ENCODE measurements at places on chromosomes 2 and 18. TPM values are rescaled to one million over a fixed set of nuclear protein-coding genes. Genes with fewer than 3 reads are reported as not detected.

DNA sequence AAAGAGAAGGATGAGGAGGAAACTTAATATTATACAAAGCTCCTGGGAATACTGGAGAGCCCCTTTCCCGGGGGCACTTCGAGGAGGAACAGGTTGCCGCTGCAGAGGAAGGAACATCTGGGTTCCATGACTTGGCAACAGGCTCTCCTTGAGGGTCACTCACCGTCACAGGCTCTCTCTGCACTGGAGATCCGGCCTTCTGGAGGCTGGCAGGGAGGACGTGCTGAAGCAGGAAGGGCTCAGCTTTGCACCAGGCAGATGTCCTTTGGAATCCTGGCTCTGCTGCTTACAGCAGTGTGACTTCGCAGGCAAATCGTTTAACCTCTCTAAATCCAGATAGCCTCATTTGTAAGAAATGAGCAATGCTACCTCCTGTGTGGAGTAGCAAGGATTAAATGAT, 2.9 kb upstream of the DPYSL5 start:
- no peak for DNase-seq

DNA sequence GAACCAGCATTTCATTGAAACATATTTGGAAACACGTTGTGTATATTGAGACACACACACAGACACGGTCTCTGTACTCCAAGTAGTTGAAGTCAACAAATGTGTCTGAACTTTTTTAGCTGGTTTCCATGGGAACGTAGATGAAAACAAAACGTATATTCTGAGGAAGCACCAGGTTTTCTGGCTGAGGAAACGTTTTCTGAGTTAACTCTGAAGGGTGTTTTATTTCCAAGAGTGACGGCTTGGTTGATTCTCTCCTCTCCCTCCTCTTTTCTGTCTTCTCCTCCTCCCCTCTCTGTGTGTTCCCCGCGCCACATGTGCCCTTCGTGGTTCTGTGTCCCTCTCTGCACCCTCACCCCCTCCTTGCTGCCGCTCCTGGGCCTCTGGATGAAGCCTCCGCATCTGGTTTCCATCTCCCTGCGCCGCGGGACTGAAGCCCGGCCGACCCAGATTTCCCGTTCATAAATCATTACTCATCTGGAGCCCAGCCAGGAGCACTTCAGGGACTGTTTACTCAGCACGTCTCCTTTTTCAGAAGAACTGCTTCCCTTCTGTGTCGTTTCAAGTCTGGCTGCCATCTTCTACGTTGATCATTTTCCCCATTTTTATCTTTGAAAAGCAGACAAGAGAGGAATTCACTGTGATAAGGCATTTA, 122.7 kb downstream of the COL6A3 start:
- DNase-seq = peak; percentile 88

DNA sequence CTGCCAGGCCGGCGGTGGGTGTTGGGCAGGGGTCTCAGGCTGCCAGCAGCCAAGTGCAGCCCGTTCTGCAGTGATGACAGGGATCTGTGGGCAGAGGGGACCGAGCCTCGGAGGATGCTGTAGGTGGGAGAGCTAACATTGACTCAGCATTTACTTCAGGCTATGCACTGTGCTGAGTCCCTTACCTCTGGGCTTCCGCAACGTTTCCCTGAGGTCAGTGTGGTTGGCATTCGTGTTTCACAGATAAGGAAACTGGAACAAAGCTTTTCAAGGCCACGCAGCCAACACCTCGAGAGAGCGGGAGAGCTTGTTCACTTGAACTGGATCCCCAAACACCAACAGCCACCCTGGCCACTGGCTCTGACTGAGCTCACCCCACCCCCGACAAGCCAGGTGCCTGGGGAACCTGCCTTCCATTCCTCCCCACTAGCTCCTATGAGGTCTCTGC, 839 bp upstream of the GPR148 start:
- DNase-seq = no peak

GRCh38 chr2:114949228-114949804, 506.9 kb downstream of the DPP10 start:
- DNase-seq = no peak

GRCh38 chr2:62540408-62541168, 34.6 kb upstream of the TMEM17 start:
- no peak for DNase-seq

The RAX gene
- not detected for total RNA-seq

DNA sequence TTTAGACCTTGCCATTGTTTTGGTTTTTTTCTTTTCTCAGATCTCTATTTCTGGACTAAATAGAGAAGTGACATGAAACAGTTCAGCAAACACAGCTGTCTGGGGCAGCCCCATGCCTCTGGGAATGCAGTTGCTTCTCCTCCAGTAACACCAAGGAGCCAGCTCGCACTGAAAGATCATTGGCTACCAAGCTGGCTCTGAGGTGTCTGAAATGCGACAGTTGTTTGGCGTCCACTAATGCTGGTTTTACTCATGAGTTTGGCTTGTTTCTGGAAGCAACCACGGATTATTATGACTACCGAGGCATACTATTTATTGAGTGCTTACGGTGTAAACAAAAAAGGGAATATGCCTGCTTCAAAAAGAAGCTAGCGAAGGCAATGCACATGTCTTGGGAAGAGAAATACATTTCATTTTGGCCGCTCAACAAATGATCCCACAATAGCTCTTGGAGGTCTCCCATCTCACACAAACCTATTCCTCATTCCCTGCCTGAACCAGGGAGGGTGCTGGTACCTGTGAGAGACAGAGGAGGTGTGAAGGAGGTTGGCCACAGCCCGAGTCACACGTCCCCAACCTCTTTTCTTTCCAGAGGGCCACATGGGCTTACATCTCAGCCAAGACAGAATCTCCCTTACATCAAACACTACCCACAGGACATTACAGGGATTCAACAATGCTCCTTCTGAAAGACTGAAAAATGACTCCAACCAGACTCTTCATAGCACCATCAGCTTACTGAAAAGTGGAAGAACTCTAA, 37.5 kb upstream of the NEB start:
- no peak for DNase-seq

- DNase-seq = no peak
Measured at GRCh38 chr2:227201771-227202170, 37.3 kb downstream of the COL4A3 start.

GRCh38 chr2:237132799-237133198, 47.1 kb downstream of the COPS8 start:
- no peak for DNase-seq

The CROCC2 gene
- total RNA-seq = not detected

The AFF3 gene
- 36.0 TPM for total RNA-seq

DNA sequence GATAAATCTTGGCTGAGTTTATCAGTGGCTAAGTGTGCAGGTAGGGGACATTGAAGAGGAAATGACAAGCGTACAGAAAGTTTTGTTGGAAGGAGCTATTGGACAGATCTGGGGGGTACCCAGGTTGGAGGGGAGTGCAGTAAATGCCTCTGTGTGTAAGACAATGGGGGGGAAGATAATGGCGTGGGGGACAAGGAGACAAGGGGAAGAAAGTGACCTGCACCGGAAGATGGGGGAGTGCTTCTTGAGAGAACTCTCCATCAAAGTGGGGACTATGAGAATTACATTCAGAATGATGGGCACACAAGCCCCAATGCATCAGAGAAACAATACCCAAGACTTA, 190.0 kb downstream of the ALPK2 start:
- DNase-seq = no peak

The GALR1 gene
- 0.87 TPM for total RNA-seq

The GAL3ST2 gene
- 3.9 TPM for total RNA-seq

DNA sequence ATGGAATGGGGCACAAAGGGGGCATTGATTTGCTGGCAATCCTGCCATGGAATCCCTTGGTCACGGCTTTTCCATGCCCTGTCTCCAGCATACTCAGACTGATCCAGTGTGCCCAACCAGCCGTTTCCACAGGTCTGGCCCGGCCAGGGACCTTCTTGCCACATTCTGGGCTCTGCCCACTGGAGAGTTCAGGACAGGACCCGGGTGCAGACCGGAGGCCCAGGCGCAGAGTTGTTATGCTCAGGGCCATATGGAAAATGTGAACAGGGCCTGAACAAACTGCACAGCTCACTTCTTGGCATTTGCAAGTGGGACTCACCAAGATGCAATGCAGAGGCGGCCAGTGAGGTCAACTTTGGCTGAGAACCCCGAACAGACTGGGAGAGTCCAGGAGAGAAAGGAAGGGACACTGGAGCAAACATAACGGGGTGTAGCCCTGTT, 15.6 kb upstream of the ASAP2 start:
- peak; percentile 59 for DNase-seq

- DNase-seq = peak; percentile 2
Measured at GRCh38 chr18:49843131-49843530, 29.8 kb upstream of the ACAA2 start.

GRCh38 chr2:75466708-75467311, 93.9 kb downstream of the EVA1A start:
- no peak for DNase-seq

DNA sequence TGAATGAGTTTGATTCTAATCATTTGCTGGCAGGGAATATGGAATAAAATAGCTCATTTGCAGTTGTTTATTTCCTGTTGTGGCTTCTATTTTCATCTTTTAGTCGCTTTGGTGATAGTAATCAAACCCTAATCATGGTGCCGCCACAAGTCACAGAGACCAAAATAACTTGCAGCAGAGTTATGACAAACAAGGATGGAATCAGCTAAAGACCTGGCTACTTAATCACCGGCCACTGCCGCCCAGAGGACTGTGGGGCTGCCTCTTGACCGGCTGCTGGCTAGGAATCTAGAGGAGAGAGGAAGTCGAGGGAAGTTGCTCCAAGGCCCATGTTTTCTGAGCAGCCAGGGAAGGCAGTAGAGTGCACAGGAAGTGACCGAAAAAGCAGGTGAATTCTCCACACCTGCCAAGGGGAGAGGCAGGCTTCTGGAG, 5.1 kb upstream of the SMAD7 start:
- peak; percentile 44 for DNase-seq

DNA sequence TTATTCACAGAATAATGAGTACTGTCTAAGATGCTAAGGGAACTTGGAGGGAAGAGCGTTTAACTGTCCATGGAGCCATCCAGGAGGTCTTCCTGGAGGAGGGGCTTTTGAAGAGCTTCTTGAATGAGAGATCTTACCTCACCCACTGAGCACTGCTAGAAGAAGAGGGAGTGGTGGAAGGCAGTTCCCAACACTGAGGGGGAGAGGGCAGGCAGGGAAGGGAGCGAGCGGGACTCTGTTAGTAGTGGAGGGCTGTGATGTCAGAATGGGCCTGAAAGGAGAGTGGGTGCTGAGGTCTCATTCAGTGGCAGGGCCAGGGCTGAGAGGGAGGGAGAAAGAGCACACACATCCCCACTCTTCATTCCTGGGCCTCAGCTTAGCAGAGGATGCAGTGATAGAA, 65.0 kb downstream of the NCK2 start:
- no peak for DNase-seq

- DNase-seq = no peak
Measured at GRCh38 chr2:227057060-227057459, 106.9 kb downstream of the COL4A4 start.

DNA sequence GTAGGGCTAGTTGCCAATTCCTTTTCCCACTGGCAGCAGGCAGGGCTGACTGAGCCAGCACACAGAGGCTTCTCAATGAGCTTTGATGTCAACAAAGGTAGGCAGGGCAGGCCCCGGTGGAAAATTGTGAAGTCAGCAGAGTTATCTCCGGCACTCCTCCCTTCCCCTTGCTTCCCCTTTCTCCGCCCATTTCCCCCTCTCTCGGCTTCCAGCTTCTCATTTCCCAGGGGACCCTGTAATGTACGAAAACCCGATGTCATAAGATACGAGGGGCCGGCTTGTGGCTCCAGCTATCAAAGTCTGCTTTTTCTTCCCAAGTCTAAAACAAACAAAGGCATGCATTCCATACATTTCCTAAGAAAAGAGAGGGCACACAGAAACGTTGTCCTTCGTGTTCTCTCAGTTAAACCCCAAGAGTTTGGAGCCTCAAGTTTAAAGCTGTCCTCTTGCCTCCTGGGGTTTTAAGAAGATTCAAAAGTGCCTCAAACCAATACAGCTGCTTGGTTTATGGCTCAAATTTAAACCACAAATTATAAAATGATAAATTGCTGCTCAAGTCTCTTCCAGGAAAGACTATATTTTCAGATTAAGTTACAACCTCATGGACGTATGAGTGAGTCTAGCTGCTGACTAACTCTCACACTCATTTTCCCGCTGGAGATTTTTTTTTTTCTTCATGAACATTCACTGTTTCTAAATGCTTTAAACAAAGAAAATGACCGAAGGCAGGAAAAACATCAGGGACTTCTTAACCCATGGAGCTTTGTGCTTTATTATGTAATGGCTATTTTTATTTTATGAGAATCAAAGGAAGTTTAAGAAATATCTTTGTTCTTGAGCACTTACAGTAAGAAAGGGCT, 27.2 kb upstream of the EML4 start:
- peak; percentile 49 for DNase-seq

- DNase-seq = no peak
Measured at GRCh38 chr2:23549821-23550530, 165.0 kb downstream of the KLHL29 start.

DNA sequence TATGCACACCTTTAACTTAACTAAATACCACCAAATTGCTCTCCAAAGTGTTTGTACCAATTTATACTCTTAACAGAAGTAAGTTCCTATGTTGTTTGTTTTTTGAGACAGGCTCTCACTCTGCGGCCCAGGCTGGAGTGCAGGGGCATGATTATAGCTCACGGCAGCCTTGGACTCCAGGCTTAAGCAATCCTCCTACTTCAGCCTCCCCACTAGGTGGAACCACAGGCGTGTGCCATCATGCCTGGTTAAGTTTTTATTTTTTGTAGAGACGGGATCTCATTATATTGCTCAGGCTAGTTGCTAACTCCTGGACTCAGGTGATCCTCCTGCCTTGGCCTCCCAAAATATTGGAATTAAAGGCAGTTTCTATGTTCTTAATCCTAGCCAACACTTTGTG, 13.1 kb upstream of the NAB1 start:
- DNase-seq = no peak

- DNase-seq = no peak
Measured at GRCh38 chr2:149738767-149739166, 151.2 kb upstream of the MMADHC start.

DNA sequence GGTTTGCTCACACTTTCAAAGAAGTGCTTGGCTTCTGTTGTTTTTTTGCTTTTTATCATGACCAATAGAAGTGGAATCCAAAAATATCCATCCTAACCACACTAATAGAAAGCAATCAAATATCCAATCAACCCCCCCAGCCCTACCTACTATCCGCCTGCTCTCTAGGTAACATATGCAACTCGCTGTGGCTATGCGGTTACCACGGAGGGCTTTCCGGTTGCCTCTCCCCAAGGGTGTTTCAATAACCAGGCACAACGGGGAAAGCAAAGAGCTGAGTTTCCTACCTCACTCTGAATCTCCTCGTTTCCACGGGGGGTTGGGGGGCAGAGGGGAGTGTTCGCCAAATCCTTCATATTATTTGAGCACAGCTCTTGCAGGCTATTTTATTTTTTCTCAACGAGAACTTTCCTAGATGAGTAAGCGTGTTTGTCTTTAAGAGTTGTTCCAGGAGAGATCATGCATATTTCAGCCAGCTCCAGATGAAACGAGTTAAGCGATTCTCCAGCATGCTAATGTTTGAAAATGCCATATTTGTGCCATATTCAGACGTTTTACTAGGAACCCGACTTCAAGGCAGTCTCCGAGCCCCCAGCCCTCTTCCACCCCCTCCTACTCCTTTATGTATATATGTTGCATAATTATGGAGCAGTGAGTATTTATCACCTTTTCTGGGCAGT, 30.3 kb downstream of the PAX3 start:
- DNase-seq = no peak

- DNase-seq = no peak
Measured at GRCh38 chr2:108492364-108492763, 41.9 kb upstream of the LIMS1 start.

The CD207 gene
- total RNA-seq = 0.21 TPM

- DNase-seq = no peak
Measured at GRCh38 chr18:64083916-64084315, 65.0 kb downstream of the LINC00305 start.

All from tibial nerve (tissue), 4 donors.